ENCODE measurements at places on chromosomes 6 and 20.

GRCh38 chr20:34171640-34172039 lies 59.6 kb upstream of the EIF2S2 start:
- DNase-seq, result no peak

DNA sequence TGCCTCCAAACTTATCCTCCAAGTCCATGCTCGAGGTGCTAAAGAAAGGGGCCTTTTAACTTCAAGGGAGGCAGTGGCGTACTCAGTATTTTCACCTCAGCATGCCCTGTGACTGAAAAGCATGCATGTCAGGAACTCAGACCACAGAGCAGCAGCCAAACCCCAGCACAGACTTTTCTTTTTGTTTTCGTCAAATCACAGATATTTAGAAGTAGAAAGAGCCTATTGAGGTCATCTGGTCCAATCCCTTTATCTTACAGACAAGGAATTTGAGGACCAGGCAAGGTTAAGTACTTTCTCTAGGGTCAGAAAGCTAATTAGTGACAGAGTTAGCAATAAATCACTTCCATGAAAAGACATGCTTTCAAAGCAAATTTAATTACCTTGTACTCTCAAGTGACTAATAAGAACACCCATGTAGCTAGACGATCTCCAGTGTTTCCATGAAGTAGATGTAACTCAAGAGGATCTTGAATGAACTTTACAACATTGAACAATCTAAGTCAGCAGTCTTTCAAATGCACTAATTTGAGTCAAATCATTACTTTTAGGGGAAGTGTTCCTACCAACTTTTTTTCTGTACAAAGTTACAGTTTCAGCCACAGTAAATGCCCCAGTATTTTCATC lies 35.9 kb downstream of the MOXD1 start:
- DNase-seq, result peak; percentile 8

GRCh38 chr6:42378536-42378935 lies 73.2 kb downstream of the TRERF1 start:
- no peak for DNase-seq

DNA sequence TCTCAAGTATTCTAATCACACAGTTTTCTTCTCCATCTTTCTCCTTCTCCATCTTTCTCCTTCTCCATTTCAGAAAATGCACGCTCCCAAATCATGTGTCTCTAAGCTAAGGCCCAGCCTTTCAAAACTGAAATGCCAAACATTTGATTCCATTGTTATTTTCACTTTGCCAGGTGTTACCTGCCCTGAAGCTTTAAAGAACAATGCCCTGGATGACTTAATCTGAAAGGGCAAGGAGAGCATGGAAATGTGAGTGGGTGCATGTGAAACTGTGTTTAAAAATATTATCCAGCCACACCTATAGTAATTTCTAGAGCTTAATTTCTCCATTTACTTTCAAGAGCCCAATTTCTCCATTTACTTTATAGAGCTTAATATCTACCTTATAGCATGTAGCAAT lies 42.4 kb upstream of the GCLC start:
- no peak for DNase-seq

- DNase-seq, result no peak
Measured at GRCh38 chr6:106908386-106908840, 66.1 kb downstream of the CD24 start.

DNA sequence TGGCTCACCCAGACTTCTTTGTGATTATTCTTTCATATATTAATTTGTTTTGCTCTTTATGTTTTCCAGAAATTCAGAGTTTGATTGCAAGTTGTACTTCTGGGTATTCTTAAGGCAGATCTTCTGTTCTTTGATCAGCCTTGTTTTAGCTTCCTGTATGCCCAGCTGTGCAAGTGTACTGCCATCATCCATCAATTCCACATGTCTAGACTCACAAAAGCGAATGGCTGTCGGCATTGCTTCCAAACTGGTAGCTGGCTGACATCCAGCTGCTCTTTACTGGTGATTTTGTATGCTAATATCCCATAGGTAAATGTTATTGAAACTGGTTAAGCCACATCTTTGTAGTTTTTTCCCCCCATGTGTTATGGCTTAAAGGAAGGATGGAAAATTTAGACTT lies 1084.8 kb upstream of the CITED2 start:
- DNase-seq, result no peak

DNA sequence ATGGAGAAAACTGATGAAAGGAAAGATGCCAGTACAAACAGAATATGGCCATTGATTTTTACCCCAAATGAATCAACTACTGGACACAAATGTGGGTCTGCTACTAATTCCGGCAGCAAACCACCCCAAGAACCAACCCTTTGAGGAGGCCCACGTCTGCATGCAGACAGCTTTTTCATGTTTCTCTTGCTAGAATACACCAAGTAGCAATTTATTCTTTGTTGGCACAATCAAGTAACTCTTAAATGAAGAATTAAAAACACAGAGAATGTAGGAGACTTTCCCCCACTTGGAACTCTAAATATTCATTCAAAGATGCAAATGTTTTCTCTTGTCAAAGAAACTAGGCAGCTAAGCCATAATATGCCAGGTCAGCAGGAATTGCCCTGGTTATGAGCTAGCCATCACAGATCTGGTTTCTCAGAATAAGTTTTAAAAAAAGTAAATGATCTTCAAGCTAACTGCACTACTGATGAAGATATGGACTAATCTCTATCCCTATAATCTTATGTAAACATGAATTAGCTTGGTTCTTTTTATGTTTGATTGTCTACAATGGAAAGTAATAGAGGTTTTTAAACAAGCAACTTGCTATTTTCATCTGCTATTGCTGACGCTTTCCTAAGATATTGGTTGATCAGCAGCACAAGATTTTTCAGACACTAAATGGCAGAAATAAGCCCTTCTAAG lies 163.1 kb upstream of the THEMIS start:
- DNase-seq, result no peak

- no peak for DNase-seq
Measured at GRCh38 chr20:62481425-62482145, 5.8 kb upstream of the GATA5 start.

DNA sequence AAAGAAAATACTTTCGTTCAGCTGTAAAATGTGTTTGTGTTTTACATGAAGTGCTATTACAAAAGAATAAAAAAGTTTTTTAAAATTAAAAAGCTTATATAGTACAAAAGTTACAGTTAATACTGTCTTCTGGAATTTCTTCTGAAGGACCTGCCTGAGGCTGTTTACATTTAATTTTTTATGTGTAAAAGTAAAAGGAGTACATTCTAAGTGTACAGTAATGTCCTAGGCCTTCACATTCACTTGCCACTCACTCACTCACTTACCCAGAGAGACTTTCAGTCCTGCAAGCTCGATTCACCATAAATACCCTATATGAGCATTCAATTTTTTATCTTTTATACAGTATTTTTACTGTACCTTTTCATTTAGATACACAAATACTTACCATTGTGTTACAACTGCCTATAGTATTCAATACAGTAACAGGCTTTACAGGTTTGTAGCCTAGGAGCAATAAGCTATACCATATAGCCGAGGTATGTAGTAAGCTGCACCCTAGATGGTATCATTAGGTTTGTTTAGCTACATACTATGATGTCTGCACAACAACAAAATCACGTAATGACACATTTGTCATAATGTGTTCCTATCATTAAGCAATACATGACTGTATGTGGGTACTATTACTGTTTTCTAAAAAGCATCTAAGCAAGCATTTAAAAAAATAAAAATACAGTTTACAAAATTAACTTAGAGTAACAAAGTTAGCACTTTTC lies 33.0 kb downstream of the RNF146 start:
- DNase-seq, result no peak

DNA sequence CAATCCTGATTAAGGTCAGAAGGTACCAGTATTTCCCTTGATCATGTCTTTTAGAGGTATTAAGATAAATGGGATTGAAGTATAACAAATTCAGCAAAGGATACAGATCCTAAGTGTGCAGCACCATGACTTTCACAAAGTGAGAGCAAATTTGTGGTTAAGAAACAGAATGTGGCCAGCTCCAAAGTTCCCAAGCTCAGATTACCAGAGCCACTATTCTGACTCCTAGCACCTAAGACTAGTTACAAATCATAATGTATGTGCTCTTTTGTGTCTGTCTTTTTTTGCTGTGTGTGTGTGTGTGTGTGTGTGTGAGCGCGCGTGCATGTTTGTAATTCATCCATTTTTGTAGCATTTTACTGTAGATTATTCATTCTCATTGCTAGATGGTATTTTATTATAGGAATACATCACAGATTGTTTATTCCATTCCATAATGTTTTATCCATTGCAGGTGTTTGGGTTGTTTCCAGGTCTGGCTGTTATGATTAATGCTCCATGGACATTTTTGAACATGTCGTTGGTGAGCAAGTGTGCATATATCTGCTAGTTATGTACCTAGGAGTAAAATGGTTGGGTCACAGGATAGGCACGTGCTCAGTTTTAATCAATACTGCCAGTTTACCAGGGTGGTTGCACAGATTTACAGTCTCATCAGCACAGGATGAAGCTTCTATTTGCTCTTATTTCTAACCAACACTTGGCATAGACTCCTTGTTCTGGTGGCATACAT lies 314.0 kb upstream of the JAG1 start:
- DNase-seq, result no peak

DNA sequence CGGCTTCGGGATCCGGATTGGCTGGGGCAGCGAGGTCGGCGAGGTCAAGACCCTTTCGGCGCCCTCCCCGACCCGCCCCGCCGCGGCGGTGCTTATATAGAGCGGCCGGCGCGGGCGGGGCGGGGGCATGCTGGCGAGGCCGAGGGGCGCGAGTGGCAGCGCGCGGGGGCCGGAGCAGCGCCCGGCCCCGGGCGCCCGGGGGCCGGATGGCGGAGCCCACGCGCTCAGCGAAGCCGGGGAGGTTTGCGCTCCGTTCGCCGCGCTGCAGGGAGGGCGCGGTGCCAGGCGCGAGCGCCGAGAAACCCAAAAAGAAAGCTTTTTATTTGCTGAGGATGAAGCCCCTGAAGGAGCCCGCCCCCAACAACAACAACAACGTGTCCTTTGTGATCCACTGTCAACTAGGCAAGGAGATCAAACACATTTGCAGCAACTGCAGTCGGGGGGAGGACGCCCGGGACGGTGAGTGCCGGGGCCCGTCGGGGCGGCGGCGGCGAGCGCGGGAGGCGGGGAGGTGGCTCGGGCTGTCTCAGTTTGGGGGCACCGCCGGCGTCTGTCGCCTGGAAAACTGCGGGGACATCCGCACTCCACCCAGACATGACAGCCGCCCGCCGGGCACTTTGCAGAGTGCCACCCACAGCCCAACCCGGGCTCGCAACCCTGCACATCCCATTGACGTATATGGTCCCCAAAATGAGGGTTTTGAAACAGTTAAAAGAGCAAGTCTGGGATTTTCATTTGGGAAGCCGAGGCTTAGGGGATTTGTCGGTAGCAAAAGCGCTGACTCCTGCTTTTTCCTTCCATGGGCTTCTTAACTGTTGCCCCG lies 297.3 kb downstream of the PHACTR1 start:
- DNase-seq, result no peak

DNA sequence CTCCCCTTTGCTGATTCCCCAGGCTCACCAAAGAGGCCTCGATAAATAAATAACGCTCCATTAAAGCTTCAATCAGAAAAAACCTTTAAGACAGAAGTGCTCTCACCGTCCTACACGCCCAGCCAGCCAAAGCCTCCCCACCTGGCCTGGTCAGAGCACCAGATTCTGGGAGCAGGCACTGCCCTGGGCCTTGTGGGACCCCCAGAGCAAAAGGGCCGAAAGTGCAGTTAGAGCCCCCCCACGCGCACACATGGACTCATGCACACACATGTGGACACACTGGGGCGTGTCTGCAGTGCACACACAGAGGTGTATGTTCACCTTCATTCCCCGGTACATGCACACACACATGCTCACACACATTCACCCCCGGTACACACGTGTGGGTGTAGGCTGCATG lies 1.9 kb upstream of the NECAB3 start:
- no peak for DNase-seq

DNA sequence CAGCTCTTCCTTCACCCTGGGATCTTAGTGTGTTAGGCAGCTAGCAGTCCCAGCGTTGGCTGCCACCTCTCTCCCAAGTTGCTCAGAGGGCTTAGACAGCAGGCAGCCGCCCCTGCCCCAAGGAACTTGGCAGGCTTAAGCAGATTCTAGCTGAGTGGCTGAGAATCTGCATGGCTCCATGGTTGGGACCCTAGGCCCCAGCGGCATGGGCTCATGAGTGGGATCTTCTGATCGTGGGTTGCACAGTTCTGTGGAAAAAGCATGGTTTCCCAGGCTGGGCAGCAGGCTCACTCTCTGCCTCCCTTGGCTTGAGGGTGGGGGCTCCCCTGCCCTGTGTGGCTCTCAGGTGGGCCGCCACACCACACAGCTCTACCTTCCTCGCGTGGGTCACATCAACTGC lies 1624.9 kb downstream of the GRIK2 start:
- no peak for DNase-seq

- no peak for DNase-seq
Measured at GRCh38 chr20:40144581-40144980, 544.5 kb downstream of the MAFB start.

DNA sequence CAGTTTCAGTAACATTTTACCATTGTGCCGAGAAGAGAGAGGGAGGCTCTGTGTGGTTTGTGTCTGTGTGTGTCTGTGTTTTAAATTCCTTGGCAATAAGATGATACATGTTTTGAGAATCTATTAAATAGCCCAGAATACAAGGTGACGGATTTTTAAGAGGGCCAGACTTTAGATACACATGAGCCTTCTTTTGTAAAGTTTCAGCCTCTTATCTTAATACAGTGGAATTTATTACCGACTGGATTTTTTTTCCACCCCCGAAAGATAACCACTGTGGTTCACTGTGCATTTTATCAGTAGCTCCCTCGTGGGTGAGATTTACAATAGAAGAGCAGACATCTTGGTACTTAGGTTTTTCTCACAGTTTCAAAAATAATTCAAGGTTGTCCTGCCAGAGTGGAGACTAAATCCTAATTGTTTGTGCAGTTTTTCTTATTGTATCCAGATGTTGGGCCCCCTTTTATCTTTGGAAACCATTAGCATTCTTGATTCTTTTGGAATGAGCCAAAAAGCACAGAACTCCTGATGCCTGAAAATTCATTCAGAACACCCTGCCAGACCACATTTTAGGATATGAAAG lies 49.9 kb downstream of the STK4 start:
- DNase-seq, result no peak

- peak; percentile 71 for DNase-seq
Measured at GRCh38 chr6:52503851-52504781, 72.7 kb downstream of the TRAM2 start.

- no peak for DNase-seq
Measured at GRCh38 chr6:1257778-1258177, 54.1 kb upstream of the FOXQ1 start.

DNA sequence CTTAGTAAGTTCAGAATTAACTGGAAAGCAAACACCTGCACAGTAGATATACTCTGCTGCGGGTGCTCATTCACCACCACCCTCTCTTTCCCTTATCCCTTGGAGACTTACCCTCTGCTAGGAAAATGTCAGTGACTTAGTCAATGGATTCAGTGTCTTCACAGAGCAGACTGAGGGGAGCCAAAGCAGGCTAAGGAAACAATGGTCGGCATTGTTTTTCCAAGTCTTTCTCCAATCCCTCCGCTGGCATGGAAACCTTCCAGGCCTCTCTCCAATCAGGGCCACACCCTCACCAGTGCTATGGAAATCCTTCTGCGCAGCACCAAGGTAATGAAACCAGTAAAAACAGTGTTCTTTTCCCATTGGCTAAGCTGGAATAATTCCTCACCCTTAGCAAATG lies 531.2 kb downstream of the TFAP2B start:
- no peak for DNase-seq
